Stomach (tissue), 19 donors: ENCODE measurements at places on chromosomes 1 and 21. TPM values are rescaled to one million over a fixed set of nuclear protein-coding genes. Genes with fewer than 3 reads are reported as not detected.

Gene DCST1
- not detected for polyA plus RNA-seq

DNA sequence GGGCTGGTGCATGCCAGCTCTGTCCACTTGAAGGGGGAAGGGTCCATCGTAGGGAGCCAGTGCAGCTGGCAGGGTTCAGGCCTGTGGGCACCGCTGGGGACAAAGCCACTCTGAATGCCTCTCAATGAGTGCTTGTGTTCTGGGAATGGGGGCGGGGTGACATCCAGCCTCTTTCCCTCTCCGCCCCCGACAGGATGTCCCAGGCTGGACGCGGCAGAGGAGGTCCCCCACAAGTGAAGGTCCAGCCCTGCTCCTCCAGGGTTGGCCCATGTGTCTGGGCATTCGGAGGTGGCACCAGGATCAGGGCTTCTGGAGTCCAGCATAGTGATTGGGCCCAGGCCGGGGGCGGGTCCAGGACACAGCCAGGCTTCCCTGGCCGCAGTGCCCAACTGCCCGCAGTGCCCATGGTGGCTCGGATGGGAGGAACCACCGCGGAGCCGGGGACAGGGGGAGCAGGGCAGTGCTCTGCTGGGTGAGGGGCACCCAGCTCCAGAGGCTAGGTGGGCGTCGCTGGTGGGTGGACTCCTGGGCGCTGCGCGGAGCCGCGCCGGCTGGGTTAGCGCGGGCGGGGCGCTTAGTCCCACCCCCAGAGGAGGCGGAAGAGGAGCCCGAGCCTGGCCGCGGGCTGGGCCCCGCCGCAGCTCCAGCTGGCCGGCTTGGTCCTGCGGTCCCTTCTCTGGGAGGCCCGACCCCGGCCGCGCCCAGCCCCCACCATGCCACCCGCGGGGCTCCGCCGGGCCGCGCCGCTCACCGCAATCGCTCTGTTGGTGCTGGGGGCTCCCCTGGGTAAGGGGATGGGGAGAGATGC is at the start of gene SHISA4:
Gene SHISA4 (plus strand): TSS at position 617 of the 808 bp plus-strand sequence. CDS start 97 bp downstream, at position 714.
- DNase-seq: peak; percentile 88

GRCh38 chr1:224753491-224753890 is 137.4 kb downstream of the CNIH3 start:
- no peak for DNase-seq

Gene SPRR2A
- 190 TPM for polyA plus RNA-seq

DNA sequence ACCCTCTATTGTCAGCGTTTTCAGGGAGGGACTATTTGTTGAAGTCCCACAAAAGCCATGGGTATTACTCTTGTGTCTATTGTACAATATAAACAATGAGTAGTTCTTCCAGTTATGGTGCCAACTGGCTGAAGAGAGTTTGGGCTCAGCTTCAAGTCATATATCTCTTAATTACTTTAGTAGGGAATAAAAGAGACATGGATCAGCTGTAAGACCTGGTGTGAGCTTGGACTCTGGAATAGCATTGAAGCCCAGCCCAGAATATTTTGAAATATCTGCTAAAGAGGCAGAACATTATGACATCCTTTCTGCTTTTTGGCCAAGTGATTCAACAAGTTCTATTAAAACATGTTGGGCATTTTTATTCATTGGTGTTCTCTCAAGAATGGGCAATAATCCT is 224.9 kb downstream of the BACH1 start:
- no peak for DNase-seq

GRCh38 chr1:231966983-231967382 is 340.4 kb downstream of the DISC1 start:
- no peak for DNase-seq

DNA sequence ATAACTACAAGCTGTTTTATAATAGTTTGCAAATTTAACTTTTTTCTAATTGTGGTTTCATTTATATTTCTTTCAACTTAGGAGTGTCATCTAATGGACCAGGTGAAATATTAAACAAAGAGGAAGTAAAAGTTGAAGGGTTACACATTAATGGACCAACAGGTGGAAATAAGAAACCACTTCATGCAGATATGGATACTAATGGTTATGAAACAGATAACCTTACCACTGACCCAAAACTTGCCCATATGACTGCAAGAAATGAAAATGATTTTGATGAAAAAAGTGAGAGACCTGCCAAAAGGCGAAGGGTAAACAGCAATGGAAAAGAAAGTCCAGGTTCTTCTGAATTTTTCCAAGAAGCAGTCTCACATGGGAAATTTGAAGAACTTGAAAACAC is 59.7 kb downstream of the MIER1 start:
- DNase-seq: peak; percentile 45

- DNase-seq: peak; percentile 70
Measured at GRCh38 chr1:219927956-219928790, at the start of gene SLC30A10. Gene SLC30A10, minus strand, starts transcription at chr1:219928557. Its CDS starts 117 bp downstream, at chr1:219928440.

Gene OR2M3
- polyA plus RNA-seq: not detected

- no peak for DNase-seq
Measured at GRCh38 chr1:19067182-19067911, 110.9 kb upstream of the IFFO2 start.

Gene CLCA1
- polyA plus RNA-seq: 0.15 TPM

Gene KCNE2
- 235 TPM for polyA plus RNA-seq

Gene LYPD8
- not detected for polyA plus RNA-seq

DNA sequence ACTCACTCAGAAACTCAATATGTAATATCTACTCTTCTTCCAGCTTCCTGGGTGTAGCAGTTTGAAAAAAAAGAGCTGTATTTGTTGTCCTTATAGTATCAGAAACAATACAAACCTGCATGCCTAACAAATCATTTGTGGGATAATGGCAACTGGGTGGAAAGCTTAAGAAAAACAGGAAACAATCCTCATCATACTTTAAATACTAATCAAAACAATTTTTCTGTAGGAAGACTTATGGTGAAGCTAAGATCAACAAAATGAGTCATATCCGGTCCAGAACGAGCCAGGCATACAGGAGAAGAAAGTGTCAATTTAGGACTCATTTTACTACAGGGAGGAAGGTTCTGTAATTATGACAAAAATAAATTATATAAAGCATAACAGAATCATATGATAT is 181.8 kb upstream of the ADGRL4 start:
- no peak for DNase-seq

Gene DNASE2B
- polyA plus RNA-seq: 0.20 TPM

Gene OTUD3
- 1.1 TPM for polyA plus RNA-seq

DNA sequence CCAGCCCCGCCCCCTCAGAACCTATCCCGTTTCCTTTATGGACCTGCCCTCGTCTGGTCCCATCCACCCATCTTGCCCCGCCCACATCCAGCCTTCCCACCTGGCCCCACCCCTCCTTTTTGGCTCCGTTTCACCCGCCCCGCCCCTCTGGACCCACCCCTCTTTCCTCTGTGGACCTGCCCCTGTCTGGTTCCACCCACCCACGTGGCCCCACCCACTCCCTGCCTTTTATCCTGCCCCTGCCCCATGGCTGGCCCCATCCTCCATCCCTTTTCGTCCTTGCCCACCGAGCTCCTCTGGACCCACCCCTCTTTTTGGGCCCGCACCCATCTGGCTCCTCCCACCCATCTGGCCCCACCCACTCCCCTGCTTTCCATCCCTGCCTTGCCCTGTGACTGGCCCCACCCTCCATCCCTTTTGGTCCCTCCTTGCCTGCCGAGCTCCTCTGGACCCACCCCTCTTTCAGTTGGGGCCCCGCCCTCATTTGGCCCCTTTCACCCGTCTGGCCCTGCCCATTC is 177.3 kb downstream of the CAMTA1 start:
- DNase-seq: peak; percentile 31

- DNase-seq: no peak
Measured at GRCh38 chr1:112244131-112244530, 151.9 kb upstream of the CTTNBP2NL start.

GRCh38 chr1:6265151-6265550 is 4.3 kb upstream of the GPR153 start:
- DNase-seq: no peak

DNA sequence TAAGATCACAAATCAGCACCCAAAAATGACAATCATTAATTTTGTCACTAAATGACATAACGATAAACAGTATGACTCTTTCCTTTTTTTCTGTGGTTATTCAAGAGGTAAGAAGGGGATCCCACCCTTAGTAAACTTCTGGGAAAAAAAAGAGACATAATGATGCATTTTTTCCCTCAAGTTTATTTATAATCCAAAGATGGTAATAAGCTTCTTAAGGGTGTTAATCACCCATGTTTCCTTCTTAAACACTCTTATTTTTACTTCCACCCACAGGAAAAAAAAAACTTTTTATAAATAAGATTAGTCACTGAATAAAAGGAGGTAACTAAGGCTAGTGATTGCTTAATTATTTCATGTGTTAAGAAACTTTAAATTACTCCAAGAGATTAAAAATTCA is 24.7 kb downstream of the RGS1 start:
- no peak for DNase-seq

DNA sequence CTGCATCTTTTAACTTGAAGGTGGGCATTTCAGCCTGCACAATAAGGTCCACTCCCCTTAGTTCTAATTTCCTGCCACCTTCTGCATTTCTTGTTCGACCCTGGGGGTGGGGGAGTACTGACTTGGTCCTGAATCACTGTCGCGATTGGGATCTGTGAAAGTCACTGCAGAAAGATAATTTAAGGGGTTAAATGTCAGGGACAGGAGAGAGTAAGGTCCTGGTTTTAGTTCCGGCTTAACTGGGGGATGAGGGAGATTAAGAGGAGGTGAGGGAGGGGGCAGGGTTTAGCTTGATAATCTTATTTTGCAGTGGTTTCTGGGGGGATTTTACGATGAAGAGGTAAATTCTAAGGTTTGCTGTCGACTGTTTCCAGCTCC is 128.1 kb downstream of the MRPS6 start:
- DNase-seq: no peak

GRCh38 chr1:36326499-36326898 is 3.1 kb upstream of the EVA1B start:
- DNase-seq: no peak

DNA sequence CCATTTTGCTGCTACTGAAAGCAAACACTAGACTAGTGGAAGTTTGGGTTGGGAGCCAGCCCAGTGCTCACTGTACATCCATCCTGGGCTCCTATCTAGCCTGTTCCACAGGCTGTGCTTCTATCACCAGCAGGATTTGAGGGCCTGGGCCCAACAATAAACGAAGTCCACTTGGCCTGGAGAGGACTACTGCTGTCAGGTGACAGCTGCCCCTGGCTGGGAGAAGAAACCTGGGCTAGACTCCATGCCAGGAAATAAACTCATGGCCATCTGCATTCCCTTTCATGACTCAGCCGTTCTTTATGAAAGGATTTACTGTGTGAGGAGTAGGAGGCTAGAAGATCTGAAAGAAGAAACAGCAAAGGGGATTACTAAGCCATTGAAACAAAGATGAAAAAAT is 35.5 kb downstream of the COLGALT2 start:
- no peak for DNase-seq

Gene MYCL
- polyA plus RNA-seq: 4.4 TPM

Gene C4BPB
- 8.5 TPM for polyA plus RNA-seq

Gene CYYR1
- 4.4 TPM for polyA plus RNA-seq

Gene PCP4
- 17.4 TPM for polyA plus RNA-seq

GRCh38 chr1:10513199-10513598 is 38.4 kb downstream of the PEX14 start:
- no peak for DNase-seq

DNA sequence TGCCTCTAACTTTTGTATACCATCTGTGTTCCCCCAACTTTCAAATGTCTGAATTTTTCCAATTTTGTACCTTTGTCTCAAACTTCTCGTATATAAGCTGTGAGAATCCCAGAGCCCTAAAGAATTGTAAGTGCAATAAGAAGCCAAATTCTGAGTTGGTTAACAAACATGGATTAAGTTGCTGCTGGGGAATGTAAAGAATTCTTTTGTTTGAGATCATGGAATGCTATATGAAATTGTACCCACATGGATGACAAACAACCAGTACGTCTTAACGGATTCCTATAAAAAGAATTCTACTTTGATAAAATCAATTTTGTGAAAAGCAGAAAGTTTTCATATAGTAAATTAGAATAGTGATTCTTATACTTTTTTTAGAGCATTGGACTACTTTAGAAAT is 72.4 kb upstream of the CYP2J2 start:
- DNase-seq: no peak

DNA sequence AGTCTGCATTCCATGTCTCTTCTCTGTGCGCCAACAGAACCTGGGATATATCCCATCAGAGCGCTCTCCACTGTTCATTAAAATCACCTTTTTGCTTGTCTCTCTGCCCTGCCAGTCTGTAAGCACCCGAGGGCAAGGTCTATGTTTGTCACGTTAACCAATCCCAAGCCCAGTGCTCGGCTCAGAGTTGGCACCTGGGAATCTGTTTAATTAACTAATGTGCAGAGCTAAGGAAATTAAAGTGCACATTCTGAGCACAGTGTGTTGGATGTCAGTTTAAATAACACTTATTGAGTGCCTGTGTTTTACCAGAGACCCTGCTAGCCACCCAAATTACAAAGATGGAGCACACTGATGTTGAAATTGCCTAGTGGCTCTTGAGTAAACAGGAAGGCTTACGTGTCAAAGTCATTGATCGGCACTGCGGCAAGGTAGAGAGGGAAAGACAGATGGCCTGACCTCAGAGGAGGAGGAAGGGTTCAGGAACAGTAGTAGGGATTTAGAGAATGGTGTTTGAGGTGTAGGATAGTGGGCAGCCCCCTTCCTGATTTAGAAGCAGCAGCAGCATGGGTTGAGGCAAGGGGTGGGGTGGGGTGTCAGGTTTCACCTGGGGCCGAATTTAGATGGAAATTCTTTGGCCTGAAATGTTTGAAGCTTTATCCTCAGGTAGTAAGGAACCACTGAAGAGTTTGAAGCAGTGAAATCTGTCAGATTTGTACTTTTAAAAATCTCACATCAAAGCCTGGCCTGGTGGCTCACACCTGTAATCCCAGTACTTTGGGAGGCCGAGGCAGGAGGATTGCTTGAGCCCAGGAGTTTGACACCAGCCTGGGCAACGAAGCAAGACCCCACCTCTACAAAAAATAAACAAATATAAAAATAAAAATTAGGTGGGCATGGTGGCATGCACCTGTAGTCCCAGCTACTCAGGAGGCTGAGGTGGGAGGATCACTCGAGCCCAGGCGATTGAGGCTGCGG is 7.7 kb downstream of the ARMH1 start:
- no peak for DNase-seq
